ENCODE measurements at places on chromosomes 12 and 14.

DNA sequence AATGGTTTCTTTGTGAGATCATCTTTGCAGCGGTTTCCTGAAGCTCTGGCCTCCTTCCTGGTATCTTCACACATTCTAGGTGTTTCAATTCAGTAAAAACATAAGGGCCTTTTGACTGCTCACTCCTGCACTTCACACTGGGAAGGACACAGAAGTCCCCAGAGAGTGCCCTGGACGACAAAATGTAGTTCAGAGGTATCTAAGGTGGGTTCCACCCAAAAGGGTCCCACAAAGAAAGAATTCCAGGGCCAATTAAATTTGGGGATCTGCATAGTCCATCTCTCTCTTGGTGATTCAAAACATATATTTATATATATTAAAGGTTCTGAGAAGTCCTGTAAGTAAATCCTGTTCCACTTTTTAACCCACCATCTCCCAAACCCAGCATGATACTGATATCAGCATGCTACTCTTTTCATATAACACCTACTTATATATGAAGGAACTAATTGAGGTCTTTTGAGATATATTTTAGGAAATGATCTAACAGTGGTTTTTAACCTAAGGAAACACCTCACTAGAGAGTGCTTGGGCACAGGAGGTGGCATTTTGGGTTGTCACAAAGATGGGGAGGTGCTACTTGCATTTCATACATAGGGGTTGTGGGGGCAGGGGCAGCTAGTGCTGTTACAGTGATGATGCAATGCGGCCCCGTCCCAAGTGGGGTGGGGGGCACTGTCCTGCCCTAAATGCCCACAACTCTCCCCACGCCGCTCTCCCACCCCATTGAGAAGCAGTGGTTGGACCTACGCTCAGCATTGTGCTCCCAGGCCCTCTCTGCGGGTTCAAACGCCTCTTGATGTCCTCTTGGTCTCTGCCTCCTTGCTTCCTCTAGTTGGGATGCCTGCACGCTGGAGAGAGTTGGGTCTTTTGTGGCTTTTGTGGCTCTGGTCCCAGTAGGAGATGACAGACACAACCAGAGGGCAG lies 109.4 kb downstream of the ARF6 start:
- DNase-seq = peak; percentile 55

DNA sequence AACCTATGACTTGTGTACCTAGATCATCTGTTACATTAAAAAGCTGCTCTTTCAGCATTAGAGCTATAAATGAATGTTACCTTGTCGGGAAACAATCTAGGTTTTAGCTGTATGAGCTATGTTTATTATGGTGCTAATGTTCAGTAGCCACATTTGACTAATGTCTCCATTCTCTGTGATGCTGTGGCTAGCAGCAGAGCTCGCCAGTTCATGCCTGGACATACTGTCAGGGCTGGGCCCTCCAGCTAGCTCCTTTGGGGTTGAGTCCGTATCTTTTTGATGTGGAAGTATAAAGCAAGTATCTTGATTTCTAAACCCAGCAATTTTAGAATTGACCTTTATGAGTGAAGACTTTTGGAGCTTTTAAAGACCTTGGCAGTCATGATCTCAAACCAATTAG lies 36.1 kb downstream of the USP44 start:
- DNase-seq = no peak

- DNase-seq = no peak
Measured at GRCh38 chr12:26728205-26729050, 104.6 kb downstream of the ITPR2 start.

GRCh38 chr12:115835445-115835844 lies 442.0 kb downstream of the MED13L start:
- no peak for DNase-seq

- no peak for DNase-seq
Measured at GRCh38 chr14:22974530-22975313, 7.6 kb downstream of the AJUBA start.

DNA sequence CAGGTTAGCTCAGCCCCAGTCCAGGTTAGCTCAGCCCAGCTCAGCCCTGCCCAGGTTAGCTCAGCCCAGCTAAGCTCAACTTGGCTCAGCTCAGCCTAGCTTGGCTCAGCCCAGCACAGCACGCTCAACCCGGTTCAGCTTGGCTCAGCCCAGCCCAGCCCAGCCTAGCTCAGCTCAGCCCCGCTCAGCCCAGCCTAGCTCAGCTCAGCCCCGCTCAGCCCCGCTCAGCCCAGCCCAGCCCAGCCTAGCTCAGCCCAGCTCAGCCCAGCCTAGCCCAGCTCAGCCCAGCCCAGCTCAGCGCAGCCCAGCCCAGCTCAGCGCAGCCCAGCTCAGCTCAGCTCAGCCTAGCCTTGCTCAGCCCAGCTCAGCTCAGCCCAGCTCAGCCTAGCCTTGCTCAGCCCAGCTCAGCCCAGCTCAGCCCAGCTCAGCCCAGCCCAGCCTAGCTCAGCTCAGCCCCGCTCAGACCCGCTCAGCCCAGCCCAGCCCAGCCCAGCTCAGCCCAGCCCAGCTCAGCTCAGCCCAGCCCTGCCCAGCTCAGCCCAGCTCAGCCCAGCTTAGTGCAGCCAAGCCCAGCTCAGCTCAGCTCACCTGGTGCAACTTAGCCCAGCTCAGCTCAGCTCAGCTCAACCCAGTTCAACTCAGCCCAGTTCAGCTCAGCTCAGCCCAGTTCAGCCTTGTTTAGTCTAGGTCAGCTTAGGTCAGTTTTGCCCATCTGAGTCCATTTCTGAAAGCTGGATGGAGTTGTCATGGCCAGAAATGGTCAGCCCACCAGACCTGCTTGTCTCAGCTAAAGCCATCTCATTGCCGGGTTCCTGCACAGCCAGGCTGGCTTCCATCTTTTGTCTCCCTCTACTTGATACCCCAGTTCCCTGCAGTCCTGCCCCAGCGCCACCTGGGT lies 333.6 kb downstream of the TMEM121 start:
- DNase-seq = no peak

GRCh38 chr12:90036637-90037036 lies 328.0 kb upstream of the ATP2B1 start:
- DNase-seq = no peak

DNA sequence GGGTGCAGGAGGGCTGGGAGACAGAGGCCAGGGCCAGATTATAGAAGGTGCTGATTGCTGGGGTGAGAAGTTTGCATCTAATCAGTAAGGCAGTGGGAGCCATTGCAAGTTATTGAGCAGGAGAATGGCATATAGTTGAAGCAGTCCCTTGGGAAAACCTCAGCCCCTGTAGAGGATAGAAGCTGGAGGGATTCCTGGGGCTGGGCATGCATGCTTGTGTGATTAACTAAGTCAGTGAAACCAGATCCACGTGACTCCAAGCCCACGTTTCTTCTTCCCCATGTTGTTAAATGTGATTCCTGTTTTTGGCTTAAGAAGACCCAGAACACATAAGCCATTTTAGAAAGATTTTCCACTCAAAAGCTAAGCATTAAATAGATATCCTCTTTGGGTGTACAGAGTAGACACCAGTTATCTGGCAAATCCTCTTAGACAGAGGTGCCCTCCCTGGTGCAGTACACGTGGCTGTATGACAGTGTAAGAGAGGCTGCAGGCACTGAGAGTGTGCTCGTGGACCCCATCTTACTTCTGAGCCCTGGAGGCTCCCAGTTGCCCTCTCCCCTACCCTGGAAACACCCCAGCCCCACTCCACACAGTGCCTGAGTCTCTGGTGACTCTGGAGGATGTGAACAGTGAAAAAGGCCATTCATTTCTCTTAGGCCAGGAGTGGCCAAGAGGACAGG lies 3.2 kb downstream of the C14orf132 start:
- no peak for DNase-seq

Data from stimulated activated CD8-positive, alpha-beta memory T cell treated with anti-CD3 and anti-CD28 coated beads, Interleukin-12 subunit alpha, Interleukin-12 subunit beta, amount 100 ng/mL, for 1 hour (primary cell).